Activated effector memory CD4-positive, alpha-beta T cell treated with Interleukin-2 at 50 U/mL for 16 hours (primary cell): ENCODE measurements at places on chromosomes 12 and 14.
A peak's percentile ranks its signal among the peaks of the same experiment; 100 is the strongest.

DNA sequence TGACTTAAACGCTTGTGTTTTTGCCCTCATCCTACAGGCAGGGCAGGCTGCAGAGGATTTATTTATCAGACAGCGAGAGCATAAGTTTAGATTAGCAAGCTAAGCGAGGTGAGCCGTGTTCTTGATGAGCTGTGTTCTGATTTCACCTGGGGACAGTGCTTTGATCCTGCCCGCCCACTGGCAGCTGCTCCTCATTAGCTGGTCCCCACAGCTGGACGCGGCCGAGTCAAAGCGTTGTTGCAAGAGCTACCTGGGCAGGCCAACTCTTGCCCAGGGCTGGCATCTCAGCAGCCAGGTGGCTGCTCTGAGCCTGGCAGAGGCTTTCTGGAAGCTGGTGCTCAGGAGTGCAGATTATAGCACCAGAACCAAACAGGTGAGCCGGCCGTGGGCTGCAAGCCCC is 46.8 kb upstream of the BEGAIN start:
- no peak for DNase-seq

- no peak for DNase-seq
Measured at GRCh38 chr14:104651876-104652260, 37.5 kb upstream of the INF2 start.

- no peak for DNase-seq
Measured at GRCh38 chr12:123761841-123762714, at the start of gene DNAH10. TSS of gene DNAH10 (plus strand) at chr12:123762301. CDS start at chr12:123762337, 36 bp downstream.

DNA sequence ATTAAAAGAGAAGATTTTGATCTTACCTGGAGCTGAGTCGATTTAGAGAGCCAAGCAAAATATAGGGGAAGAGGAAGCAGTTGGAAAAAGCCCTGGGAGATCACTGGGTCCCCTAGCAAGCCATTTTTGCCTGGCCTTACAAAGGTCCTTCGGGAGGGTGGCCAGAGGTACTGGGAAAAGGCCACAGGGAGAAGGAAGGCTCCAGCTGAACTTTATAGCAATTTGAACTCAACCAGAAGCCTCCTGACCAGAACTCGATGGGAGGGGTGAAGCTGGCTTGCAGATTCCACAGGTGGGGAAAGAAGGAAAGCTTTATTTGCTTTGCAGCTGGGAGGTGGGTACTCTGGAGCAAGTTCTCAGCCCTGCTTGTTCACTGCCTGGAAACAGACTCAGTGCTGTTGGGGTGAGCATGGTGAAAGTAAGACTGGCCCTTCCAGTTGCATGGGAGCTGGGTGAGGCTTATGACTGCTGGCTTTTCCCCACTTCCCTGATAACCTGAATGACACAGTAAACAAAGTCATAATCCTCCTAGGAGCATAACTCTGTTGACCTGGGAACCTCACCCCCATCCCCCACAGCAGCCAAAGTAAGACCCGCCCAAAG is 855.8 kb downstream of the FSCB start:
- DNase-seq, result no peak

DNA sequence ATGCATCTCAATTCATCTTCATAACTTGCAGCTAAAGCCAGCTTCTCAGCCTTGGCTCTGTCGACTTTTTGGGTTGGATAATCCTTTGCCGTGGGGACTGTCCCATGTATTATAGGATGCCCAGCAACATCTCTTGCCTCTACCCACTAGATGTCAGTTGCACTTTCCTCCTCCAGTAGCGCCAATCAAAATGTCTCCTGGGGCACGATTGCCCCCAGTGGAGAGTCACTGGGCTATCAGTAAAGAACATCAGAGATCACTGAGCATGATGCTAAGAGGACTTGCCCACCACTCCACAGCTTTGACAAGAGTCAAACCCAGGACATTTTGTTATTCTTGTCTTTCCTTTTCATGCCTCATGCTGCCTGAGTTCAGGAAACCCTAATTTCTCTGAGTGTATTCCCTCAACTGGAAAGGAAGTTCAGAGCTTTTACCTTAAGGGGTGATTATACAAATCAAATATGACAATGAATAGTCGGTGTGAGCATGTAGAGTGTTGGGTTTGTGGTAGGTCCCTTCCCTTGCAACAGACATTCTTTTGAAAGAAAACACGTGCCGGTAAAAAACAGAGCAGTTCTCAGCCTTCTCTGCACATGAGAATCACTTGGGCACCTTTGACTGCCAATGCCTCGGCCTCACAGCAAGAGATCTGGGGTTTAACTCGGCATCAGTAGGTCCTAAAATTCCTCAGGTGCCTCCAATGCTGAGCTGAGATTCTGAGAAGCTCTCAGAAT is 980.6 kb downstream of the VRK1 start:
- DNase-seq, result no peak

- no peak for DNase-seq
Measured at GRCh38 chr12:31021809-31022494, 51.7 kb upstream of the DDX11 start.

DNA sequence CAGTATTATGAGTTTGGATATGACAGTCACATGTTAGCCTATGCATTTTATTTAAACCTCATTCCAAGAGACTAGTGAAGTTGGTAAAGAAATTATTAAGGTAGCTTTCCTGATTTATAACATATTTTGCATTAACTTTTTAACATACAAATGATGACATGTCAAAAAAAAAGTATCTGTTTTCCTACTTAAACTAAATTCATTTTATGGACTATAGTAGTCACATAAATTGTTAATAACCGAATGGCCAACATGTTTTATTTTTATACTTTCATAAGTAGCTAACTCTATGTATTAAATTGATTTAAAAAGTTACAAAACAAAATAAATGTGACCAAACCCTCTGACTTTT is 14.7 kb downstream of the TAOK3 start:
- DNase-seq, result no peak

- DNase-seq, result no peak
Measured at GRCh38 chr14:105144026-105144665, 24.4 kb downstream of the JAG2 start.

- peak; percentile 74 for DNase-seq
Measured at GRCh38 chr14:65850429-65851135, 438.1 kb downstream of the FUT8 start.

DNA sequence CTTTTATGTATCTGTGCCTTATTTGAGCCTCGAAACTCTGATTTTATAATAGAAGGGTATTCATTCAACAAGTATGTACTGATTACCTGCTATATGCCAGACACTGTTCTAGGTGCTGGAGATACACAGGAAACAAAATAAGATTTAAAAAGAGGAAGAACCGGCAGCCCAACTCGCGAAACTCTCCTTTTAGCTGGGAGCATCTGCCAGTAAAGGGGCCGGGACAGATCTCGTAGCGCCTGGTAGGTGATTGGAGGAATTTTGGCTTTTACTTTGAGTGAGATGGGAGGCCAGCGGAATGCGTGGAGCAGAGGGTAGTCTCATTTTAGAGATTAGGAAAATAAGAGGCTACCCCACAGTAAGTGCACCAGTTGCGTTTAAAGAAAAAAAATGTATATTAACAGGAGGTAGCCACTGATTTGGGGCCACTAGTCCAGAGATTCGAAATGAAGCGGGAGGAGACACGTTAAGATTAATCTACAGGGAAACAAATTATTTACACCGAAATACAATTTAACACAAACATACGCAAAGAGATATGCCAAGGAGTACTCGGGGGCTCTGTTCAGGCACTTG is 520 bp upstream of the MON2 start:
- DNase-seq, result peak; percentile 3

DNA sequence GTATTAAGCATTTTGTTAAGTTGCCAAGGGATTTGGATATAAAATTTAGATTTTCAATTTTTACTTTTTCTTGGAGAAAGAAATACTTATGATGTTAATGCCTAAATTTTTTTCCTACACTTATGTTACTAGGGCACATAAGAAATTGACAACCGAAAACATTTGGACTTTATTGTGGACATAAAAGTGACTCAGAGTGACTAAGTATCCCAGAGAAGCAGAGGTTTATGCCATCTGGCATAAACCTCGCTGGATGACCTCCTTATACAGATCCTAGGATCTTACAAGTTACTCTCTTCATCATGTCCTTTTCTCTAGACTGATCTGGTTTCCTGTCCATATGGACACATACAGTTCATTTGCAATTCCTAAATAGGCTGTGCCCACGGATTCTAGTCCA is 89.8 kb downstream of the RERG start:
- DNase-seq, result no peak

- DNase-seq, result no peak
Measured at GRCh38 chr14:74614508-74615495, 2.8 kb upstream of the LTBP2 start.

- DNase-seq, result no peak
Measured at GRCh38 chr12:77999074-77999715, 168.5 kb downstream of the NAV3 start.

- no peak for DNase-seq
Measured at GRCh38 chr14:36313898-36314297, 6.5 kb downstream of the MBIP start.

DNA sequence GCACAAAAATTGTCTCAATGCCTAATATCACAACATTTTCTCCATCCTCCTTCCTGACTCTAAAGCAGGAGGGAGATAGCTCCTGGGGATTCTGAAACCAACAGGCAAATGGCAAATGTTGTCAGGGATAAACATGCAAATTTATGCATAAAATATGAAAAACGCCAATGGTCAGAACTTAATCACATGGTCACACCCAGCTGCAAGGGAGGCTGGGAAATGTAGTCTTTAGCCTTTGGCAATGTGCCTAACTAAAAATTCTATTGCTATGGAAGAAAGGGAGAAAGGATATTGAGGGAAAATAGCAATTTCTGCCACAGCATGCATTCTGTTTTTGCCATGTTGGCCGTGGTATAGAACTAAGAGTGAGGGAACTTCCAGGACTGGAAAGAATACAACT is 11.7 kb upstream of the OASL start:
- no peak for DNase-seq

DNA sequence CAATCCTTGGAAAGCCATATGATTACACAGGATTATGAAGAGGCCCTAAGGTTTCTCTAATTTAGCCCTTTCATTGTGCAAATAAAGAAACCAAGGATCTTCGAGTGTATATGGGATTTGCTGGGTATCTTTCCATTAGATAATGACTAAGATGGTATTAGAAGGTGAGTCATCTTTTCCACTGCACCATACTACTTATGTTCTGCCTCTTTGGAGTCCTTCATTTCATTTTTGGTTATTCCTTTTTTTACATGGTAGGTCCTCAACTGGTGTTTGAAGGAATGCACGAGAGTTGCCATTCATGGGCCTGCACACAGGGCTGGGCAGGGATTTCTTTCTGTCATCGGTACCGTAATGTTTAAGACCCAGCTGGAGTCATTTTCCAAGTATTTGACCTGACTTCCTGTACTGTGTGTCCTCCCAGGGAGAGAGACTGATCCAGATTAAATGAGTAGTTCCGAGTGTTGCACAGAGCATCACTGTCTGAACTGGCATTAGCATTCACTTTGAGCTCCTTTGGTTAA is 85.7 kb downstream of the BORCS5 start:
- DNase-seq, result no peak

DNA sequence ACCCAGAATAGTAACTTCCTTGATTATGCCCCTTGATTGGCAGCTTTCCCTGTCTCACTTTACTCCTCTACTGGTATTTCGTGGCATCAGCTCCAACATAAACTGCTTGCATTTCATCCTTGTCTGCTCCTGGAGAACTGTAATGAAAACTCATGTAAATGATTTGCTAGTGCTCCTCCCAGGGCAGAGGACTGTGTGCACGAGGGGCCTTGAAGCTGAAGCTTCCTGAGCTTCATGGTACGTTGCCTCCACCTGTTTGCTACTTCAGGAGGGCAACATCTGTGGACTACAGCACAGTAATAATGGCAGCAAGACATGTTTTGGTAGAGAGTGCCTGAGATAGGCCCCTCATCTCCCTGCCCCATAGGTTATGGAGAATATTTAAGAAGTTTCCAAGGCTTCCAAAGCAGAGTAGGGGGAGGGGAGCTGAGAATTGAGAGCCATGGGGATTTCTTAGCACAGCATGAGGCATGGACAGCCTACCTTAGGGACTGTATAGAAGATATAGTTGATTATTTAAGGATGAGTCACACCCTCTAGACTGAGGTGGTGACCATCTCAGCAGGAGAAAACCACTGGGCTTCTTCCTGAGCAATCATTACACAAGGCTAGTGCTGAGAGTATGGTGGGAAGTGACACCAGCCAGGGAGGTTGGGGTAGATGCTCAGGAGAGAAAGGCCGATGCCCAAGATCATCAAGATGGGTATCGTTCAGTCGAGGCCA is 29.5 kb downstream of the CCDC198 start:
- no peak for DNase-seq

- no peak for DNase-seq
Measured at GRCh38 chr12:39467432-39467870, 24.5 kb upstream of the KIF21A start.

DNA sequence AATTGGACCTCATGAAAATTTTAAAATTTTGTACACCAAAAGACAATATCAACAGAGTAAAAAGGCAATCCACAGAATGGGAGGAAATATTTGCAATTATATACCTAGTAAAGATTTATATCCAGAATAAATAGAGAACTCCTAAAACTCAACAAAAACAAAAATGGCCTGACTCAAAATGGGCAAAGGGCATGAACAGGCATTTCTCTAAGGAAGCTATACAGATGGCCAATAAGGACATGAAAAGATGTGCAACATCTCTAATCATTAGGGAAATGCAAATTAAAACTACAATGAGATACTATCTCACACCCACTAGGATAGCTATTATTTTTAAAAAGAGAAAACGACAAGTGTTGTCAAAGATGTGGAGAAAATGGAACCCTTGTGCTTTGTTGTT is 10.9 kb upstream of the APOF start:
- no peak for DNase-seq

- no peak for DNase-seq
Measured at GRCh38 chr12:94207849-94208621, 59.7 kb downstream of the PLXNC1 start.

GRCh38 chr12:80643961-80644360 is 63.5 kb upstream of the MYF6 start:
- no peak for DNase-seq

- no peak for DNase-seq
Measured at GRCh38 chr14:100679707-100680438, 46.8 kb upstream of the DLK1 start.

- DNase-seq, result no peak
Measured at GRCh38 chr12:81597928-81598604, 161.1 kb downstream of the PPFIA2 start.

GRCh38 chr12:53770281-53770680 is 18.5 kb upstream of the CISTR start:
- no peak for DNase-seq

GRCh38 chr14:53790731-53791500 is 165.7 kb downstream of the BMP4 start:
- DNase-seq, result no peak

- DNase-seq, result no peak
Measured at GRCh38 chr14:52879958-52880357, 70.9 kb downstream of the FERMT2 start.

DNA sequence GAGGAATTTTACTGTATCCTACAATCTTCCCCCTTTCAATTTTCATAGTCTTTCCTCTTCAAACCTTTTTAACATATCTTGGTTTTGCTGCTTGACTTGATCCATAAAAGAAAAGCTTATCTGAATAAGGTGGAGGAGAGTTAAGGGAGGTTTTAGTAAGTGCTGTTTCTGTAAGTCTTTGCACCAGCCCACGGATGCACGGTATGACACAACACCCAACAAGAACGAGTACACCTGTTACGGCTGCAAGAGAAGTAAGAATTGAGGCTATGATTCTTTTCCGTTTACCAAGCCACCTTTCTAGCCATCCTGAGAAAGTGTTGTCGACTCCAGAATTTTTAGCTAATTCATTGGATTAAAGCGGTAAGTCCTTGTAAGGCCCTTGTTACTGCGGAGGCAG is 26.1 kb upstream of the CPNE8 start:
- DNase-seq, result no peak

- no peak for DNase-seq
Measured at GRCh38 chr12:26052652-26053051, 72.2 kb downstream of the BHLHE41 start.
